ENCODE measurements at places on chromosomes 7 and 10.

DNA sequence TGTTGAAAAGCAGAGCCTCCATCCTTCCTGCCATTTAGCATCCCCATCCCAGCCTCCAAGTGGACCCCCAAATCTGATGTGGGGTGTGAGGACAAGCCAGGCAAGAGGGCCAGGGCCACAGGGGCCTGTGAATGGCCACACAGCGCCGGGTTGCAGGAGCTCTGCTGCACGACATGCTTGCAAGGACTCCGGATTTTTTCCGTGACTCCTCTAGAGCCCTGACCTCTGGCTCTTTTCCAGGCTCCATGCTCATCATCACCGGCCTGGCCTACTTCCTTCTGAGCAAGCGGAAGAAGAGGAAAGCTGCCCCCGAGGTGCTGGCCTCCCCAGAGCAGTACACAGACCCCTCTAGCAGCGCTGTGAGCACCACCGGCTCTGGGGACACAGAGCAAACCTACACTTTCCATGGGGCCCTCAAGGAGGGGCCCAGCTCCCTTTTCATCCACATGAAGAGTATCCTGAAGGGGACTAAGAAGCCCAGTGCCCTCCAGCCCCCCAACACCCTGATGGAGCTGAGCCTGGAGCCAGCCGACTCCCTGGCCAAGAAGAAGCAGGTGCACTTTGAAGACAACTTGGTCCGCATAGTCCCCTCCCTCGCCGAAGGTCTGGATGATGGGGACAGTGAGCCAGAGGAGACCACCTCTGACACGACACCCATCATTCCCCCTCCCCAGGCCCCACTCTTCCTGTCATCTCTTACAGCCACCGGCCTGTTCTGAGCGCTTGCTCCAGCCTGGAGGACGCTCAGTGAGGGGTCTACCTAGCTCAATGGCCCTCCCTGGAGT, 23.5 kb downstream of the TMEM72 start:
- no peak for DNase-seq

DNA sequence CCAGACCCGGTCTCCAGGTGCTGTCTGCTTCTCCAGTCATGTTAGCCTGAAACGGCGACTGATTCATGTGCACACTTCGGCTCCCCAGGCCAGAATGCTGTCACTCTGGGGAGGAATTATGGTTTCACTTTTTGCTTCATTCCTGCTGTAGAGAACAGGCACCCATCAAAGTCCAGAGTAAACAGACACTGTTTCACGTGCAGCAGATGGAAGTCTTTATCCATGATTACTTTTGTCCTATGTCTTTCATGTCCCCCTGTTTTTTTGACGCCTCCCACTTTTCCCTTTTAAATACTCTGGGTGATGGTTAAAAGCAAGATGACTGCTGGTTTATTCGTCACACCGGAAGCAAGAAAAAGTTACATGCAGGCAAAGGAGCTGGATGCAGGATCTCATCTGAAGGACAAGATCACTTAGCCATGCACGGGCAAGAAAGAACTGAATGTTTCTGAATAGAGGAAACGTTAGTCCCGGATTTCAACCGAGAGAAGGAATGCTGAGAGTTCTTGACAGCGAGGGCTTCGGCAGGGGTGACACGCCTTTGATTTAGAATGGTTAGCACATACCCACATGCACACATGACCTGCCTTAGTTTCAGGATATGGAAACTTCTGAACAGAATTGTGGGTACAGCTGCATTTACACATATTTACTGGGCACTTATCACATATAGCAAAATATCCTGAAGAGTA, 250.0 kb upstream of the KLF6 start:
- DNase-seq: no peak

GRCh38 chr10:3783316-3783681, 1.7 kb downstream of the KLF6 start:
- no peak for DNase-seq

DNA sequence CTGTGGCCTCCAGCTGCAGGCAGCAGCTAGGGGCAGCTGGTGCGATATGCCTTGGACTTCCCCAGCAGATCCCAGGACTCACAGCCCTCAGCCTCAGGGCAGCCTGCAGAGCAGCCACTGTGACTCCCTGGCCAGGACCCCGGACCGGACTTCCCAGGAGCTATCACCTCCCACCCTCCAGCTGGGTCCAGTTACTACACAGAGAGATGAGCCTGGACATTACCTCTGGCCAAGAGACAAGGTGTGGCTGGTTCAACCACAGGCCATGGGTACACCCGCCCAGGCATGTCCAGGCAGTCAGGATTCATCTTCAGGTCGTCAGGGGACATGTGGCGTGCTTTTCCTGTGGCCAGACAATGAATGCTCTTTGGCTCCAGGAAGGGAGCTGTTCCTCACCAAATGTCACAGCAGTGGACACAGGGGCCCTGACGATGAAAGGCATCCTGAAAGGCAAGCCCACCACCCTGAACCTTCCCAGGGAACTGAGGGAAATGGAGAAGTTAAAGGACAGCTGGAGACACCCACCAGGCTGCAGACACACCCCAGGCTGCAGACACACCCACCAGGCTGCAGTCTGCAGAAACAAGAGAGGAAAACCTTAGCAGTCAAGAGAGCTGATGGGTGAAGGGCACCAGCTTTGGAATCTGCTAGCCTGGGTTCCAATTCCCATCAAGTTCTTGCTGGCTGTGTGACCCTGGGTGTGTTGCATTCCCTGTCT, 25.8 kb upstream of the NANOS1 start:
- no peak for DNase-seq

- no peak for DNase-seq
These were observed 43.3 kb upstream of the CNNM1 start for GRCh38 chr10:99285881-99286280.

GRCh38 chr7:30320392-30320791, 36.0 kb downstream of the ZNRF2 start:
- DNase-seq: no peak

DNA sequence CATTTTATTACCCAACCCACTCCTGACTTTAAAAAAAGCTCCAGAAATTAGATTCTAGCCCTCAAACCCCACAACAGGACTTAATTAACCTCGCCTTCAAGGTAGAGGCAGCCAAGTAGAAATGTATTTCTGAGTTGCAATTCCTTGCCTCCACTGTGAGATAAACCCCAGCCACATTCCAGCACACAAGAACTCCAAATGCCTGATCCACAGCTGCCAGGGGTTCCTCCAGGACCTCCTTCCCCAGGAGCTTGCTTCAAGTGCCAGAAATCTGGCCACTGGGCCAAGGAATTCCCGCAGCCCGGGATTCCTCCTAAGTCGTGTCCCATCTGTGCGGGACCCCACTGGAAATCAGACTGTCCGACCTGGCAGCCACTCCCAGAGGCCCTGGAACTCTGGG, 25.9 kb upstream of the ARL4A start:
- DNase-seq: no peak

GRCh38 chr7:43454936-43455518, 127.9 kb upstream of the STK17A start:
- DNase-seq: peak; percentile 12

DNA sequence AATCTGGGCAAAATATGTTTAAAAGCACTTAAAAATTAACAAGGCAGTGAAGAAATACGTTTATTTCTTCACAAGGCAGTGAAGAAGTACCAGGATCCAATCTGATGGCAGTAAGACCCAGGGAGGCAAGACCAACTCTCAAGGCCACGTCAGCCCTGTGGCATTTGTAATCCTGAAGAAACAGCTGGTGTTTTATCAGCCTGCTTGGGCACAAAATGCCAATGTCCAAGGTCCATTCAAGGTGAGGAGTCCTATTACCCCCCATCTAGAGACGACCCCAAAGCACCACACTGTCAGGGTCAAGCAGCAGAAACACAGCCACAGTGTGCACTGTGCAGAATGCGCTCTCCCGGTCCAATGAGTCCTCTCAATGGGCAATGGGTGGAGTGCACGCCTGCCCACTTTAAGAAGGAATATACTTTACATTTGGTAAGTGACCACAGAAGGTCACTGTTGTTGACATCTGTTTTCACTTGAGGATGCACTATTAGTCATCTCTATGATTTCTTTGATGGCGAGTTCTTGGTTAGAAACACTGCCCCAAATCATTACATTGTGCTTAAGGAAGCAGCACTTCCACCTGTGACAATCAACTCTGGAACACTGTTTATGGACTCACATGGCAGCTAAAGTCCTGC, 12.8 kb downstream of the CPXM2 start:
- DNase-seq: no peak

DNA sequence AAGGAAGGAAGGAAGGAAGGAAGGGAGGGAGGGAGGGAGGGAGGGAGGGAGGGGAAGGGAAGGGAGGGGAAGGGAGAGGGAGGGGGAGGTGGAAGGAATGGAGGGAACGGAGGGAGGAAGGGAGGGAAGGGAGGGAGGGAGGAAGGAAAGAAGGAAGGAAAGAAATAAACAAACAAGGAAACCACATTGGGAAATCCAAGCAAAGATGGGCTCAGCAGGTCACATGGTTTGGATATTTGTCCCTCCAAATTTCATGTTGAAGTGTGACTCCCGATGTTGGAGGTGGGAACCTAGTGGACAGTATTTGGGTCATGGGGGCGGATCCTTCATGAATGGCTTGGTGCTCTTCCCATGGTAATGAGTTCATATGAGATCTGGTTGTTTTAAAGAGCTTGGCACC, 454.6 kb upstream of the C7orf33 start:
- no peak for DNase-seq

- no peak for DNase-seq
These were observed 4.9 kb downstream of the CDC123 start for GRCh38 chr10:12200850-12201249.

DNA sequence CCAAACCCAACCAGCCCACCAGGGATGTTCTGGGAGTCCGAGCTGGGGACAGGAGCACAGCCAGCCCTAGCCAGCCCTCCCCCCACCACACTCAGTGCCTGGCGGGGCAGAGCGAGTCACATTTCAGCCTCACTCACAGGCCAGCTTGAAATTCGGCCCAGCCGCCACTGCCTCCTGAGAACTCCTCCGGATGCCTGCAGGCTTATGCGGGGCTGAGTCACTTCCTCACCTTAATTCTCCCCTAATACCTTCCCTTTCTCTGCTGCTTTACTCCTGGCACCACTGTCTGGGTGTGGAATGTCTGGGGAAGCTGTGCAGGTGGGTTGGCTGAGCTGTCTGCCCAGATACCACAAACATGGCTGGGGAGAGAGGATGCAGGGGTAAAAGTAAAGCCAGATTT, 22.6 kb upstream of the DLG5 start:
- no peak for DNase-seq

DNA sequence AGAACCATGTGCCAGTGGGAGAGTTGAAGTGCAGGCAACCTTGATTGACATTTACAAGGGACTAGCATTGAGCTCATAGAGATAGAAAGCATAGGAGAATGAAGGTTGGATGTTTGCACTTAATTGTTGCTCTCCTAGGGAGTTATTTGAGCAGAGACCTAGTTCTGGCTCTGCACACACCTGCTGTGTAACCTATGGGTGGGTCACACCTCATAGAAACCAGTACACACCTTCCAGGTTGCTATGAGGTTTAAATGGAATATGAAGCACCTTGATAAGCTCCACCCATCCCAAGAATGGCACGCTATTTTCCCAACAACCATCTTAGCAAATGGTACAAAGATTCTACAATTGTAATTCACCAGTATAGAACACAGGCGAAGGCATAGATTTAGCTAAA, 86.2 kb upstream of the AOAH start:
- DNase-seq: no peak

- DNase-seq: no peak
These were observed 629.7 kb downstream of the ACTR3B start for GRCh38 chr7:153389261-153389660.

- no peak for DNase-seq
These were observed 283.9 kb upstream of the DKK1 start for GRCh38 chr10:52030051-52030790.

GRCh38 chr10:17649836-17650235, 5.9 kb downstream of the STAM start:
- DNase-seq: no peak

DNA sequence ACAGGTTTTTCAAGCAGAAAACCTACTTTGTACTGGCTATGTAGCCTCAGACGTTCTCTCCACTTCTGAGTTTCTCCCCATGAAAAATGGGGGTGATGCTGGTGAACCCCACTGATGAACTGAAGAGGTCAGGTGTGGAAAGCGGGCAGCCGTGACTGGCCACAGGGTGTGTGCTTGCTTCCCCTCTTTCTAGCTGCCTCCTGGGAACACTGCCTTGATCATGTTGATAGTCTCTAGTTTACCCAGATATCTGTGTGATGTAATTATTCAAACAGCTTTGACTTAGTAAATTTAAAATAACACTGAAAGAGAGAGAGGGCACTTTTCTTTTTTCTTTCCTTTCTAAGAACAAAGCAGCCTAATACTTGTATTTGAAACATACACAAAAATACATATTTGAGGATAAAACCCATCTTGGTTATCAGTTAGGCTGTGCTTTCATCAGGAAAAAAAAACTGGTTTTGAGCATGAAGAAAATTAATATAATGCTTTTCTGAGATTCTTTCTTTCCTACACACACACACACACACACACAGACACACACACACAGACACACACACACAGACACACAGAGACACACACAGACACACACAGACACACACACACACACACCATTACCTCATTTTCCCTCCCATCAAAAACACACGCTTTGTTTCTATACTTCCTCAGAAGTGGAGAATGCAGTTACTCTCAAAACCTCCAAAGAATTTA, 76.7 kb downstream of the MACC1 start:
- DNase-seq: no peak

DNA sequence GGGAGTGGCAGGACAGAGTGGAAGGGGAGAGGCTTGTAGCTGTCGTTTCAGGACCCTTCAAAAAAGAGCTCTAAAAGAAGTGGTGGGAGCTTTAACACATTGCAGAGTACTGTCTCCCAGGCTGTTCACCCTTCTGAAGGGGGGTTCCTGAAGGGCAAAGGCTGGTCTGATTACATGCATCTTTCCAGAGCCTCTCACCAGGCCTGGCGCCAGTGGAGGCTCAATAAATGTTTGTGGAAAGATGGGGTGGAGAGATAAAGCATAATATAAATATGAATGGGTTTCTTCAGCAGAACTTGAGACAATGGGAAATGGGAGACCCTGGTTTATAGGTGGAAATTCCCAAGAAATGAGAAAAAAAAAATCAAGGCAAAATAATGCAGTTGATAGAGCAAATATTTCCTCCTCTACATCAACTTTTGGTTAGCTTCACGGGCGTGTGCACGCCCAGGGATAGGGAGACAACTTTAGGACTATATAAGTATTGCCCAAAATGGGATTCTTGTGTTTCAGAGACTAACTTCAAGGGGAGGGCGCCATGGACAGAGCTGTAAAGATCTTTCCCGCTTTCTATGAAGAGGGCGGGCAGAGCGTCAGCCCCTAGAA, 613 bp upstream of the BUB3 start:
- no peak for DNase-seq

- no peak for DNase-seq
These were observed 23.5 kb downstream of the HTR5A start for GRCh38 chr7:155093596-155093995.

GRCh38 chr10:1468811-1469210, 268.5 kb downstream of the ADARB2 start:
- no peak for DNase-seq

DNA sequence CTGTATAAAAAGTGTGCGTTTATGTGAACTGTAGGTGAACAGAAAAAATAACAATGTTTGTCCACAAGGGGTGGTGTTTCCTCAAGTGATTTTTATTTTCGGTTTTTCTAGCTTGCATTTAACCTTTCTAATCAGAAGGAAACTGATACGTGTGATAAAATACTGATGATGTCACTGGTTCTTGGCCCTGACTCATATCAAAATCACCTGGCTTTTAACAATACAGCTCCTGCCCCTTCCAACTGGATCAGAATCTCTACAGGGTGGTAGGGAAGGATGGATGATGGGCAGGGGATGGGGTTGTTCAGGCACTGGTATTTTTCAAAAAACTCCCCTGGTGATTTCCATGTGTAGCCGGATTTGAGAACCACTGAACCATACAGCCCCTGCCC, 10.9 kb downstream of the NPFFR1 start:
- peak; percentile 39 for DNase-seq
